GM13976 (cell line): ENCODE measurements at places on chromosomes 16 and 17.

DNA sequence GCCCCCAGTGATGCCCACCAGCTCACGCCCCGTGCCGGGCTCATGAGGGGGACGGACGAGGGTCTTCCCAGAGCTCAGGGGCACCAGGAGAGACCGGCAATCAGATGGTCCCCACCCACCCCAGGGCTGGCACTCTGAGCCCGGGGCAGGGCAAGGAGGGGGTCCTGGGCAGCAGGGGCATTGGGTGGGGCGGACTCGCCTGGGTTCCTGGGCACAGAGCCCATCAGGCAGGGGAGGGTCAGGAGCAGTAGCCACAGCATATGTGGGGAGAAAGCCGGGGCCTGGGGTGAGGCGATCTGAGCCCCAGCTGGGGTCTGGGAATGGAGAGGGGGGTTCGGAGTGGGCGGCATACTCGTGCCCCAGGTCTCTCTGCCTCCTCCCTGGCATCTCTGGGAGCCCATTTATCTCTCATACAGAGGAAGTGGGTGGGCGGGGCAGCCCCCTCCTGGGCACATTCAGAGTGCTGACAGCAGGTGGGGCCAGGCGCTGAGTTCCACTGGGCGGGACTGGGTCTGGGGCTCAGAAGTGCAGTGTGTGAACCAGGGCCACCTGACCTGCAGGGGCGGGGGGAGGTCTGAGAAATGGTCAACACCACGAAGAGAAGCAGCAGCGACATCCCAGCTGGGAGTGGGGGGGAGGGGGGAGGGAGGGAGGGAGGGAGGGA is 20.5 kb upstream of the UBE2I start:
- DNase-seq: no peak

DNA sequence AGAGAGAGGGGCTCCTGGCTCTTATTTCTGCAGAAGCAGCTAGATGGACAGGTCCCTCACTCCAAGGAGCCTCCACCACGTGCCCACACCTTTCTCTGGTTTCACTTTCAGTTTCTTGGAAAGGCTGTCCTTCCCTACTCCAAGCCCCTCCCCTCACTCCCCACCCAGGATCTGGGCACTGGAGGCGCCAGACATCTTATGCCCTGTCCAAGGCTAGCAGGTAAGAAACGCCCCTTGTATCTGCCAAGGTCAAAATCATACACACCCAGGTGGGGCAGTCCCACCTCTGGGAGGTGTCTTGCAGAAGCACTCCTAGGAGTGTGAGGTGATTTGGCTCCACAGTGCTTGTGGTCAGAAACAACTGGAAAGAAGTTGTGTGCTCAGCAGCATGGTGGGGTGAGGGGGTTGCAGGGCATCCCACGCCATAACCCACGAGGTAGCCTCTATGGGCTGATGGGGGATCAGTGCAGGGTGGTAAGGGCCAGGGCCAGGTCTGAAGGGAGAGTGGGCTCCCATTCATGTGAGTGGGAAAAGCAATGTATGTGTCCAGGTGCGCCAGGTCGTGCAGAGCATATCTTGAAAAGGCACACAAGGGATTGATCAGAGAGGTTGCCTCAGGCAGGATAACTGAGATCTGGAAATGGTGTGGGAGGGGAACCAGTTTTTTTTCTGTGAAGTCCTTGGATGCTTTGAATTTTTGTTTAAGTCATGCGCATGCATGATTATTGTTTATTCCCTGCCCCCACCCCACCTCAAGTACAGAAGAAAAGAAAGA is 31.8 kb upstream of the PRM1 start:
- DNase-seq: no peak

GRCh38 chr16:77183137-77183536 is 7.9 kb upstream of the MON1B start:
- no peak for DNase-seq

- no peak for DNase-seq
Measured at GRCh38 chr17:1244606-1245012, 25.6 kb upstream of the BHLHA9 start.

- no peak for DNase-seq
Measured at GRCh38 chr16:85486256-85486915, 126.7 kb upstream of the GSE1 start.

DNA sequence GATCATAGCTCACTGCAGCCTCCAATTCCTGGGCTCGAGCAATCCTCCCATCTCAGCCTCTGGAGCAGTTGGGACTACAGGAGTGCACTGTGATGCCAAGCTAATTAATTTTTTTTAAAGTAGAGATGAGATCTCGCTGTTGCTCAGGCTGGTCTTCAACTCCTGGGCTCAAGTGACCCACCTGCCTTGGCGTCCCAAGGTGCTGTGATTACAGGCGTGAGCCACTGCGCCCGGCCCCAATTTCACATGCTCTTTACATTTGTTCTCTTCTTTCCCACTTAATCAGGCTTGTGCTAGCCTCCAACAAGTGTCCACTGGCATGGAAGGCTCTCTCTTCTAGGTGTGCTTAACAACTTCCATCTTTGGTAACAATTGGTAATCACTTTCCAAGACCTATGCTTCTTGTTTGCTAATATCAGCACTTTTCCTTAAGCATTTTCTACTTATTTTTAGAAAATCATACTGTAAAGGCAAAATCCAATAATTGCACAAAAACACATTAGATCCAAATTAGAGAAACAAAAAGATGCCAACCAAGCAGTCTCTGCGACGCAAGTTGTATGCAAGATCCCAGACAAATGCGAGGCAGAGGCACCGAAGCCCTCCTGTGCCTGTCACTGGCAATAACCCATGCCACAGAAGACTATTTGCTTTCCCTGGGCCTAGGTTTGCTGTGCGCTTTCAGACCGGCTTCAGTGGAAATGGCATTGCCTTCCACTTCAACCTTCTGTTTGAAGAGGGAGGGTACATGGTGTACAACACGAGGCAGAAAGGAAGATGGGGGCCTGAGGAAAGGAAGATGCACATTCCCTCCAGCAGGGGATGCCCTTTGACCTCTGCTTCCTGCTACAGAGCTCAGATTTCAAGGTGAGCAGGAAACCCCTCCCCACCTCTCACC is 52.6 kb downstream of the NOS2 start:
- no peak for DNase-seq

- peak; percentile 29 for DNase-seq
Measured at GRCh38 chr16:13390093-13390985, 488.9 kb downstream of the SHISA9 start.
